ENCODE measurements at places on chromosomes 12 and 14.

DNA sequence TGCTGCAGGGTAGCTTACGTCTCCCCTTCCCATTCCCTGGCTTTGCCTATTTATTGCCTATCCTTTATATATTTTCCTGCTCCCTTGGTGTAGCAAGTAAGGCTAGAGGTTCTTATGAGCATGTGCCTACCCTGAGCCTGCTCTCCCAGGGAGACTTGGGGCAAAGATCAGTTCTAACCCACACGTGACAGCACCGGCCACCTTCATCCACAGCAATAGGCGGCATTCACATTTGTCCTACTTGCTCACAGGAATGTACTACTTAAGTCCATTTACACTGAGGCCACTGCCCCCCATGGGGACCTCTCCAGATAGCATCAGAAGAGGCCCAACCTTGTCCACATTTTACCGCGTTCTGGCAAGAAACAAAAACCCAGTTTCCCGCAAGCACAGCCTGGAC, 8.7 kb downstream of the GPR68 start:
- no peak for DNase-seq

GRCh38 chr14:41280745-41281144, 325.9 kb upstream of the LRFN5 start:
- DNase-seq = peak; percentile 2

DNA sequence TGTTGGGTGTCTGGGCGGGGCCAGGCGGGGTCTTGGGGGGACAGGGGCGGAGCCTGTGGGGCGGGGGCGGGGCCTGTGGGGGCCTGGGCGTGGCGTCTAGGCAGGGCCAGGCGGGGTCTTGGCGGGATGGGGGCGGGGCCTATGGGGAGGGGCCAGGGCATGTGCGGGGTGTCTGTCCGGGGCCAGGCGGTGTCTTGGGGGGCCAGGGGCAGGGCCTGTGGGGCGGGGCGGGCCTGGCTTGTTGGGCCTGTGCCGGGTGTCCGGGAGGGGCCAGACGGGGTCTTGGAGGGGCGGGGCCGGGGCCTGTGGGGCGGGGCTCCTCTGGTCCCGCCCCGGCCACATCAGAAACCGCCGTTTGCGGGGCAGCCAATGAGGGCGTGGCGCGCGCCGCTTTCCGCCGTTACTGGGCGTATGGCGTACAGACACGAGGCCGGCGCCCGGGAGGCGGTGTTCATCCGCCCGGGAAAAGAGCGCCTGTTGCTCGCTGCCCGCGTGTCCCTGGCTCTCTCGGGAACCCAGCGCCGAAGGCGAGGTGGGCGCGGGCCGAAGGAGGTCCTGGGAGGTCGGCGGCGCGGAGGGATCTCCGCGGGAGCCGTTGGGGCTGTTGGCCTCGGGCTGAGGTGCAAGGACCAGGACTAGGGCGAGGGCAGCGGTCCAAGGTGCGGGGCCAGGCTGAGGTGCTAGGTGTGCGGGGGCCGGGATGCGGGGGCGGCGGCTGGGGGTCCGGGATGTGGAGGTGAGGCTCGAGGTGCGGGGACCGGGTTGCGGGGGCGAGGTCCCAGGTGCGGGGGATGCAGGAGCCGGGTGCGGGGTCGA, at the start of gene PIWIL1:
TSS of gene PIWIL1 (plus strand) at position 400 of the 816 bp plus-strand sequence. CDS start 4,705 bp downstream, outside the sequence.
- DNase-seq = no peak

- no peak for DNase-seq
Observed at GRCh38 chr14:89367779-89368120, 49.3 kb downstream of the FOXN3 start.

- no peak for DNase-seq
Observed at GRCh38 chr12:12449533-12450025, 92.7 kb downstream of the BORCS5 start.

- DNase-seq = no peak
Observed at GRCh38 chr14:52154992-52155650, 86.3 kb upstream of the NID2 start.

DNA sequence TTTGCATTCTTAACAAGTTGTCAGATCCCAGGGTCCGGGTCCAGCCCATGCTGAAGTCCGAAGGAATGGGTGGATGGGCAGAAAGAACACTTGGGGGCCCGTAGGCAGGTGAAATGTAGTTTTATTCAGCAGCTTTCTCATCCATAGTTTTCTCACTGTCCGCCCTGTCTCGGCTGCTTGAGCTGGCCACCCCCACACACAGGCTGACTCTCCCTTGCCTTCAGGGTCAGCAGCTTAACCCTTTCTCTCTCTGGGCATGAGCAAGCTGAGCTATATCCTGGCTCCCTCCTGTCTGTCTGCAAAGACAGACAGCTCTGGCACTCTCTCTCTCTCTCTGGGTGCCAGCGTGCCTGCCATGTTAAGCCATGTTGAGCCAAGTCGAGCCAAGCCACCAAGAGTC, 163.9 kb downstream of the PTCSC3 start:
- DNase-seq = no peak

DNA sequence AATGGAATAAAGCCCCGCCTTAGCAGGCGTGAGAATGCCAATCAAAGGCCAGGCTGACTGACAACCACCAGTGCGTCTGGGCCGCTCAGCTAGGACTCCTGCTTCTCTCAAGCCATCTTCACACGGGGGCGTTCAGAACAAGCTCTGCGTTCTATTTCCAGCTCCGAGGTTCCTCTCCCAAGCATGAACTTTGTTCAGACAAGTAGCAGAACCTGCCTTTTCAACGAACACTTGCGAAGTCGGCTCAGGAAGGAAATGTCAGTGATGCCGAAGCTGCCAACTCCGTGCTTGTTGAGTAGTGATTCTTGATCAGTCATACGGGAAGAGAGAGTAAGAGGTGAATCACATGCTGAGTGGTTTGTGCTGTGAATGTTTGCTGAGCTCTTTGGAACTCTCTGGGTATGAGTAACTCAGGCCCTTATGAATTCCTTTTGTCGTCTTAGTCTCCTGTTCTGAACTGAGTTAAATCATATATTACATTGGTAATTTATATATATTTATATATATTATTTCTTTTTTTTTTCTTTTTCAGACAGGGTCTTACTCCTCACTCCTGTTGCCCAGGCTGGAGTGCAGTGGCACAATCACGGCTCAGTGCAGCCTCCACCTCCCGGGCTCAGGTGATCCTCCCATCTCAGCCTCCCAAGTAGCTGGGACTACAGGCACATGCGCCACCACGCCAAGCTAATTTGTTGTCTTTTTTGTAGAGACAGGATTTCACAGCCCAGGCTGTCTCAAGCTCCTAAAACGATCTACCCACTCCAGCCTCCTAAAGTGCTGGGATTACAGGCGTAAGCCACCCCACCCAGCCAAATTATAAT, 29.4 kb upstream of the BCL7A start:
- peak; percentile 97 for DNase-seq

GRCh38 chr12:14239935-14240872, 125.3 kb upstream of the ATF7IP start:
- peak; percentile 48 for DNase-seq

DNA sequence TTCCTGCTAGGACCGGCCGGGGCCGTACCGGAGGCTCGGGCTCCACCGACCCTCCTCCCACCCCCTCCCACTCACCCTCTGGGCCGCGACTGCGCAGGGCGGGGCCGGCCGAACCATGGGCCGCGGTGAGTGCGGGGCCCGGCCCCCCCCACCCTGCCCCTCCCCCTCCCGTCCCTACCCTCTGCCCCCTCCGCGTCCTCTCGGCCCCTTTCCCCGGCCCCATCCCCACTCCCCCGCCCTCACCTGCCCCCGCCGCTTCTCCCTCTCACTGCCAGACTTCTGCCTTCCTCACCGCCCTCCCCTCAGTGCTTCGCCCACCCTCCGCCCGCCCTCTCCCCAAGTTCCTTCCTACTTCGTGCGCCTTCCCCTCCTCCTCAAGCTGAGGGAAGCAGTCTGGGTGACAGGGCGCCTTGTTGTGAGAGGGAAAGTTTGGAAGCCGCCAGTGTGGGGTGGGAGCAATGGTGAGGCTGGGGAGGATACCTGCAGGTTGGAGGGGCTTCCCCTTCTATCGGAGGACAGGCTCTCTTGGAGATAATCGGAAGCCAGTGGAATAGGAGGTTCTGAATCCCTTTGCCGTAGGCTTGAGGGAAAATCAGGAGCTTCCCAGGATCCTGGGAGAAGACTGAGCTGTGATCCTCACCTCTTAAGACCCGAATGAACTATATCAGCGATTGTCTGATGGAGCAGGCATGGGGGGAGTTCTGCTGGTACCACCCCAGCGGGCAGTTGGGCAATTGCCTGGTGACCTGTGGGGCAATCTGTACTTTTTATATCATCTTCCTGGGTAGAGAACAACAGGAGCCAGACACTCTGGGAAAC, 472 bp downstream of the MBD6 start:
- peak; percentile 46 for DNase-seq

GRCh38 chr12:67501362-67501761, 147.2 kb upstream of the DYRK2 start:
- DNase-seq = no peak

- DNase-seq = peak; percentile 47
Observed at GRCh38 chr12:132071830-132072384, 72.2 kb downstream of the DDX51 start.

DNA sequence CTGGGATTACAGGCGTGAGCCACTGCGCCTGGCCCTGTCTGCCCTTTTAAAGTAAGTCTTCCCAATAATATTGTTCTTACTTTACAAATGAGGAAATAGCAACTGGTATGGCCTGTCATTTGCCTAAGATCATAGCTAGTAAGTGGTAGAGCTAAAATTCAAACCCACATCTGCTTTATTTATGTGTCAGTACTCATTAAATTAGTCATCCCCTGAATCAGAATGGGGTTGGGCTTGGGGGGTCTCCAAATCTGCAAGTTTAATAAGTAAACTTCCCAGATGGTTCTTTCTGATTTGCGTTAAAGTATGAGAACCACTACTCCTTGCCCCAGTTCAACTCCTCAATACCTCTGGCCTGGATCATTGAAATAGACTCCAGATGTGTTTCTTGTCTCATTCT, 96.2 kb downstream of the FAR2 start:
- DNase-seq = no peak

DNA sequence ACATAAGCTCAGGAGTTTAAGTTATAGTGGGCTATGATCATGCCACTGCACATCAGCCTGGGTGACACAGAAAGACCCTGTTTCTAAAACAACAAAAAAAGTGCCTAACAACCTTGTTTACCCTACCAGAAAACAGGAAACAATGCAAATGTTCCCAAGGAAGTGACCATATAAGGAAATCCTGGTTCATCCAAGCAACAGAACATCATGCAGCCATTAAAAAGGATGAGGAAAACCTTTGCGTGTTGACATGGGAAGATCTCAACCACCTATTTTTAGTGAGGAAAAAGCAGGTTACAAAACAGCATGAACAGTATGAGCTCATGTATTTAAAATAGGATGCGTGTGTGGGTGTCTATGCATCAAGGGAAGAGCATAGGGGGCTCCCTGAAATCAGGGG, 13.7 kb downstream of the HRK start:
- DNase-seq = no peak

DNA sequence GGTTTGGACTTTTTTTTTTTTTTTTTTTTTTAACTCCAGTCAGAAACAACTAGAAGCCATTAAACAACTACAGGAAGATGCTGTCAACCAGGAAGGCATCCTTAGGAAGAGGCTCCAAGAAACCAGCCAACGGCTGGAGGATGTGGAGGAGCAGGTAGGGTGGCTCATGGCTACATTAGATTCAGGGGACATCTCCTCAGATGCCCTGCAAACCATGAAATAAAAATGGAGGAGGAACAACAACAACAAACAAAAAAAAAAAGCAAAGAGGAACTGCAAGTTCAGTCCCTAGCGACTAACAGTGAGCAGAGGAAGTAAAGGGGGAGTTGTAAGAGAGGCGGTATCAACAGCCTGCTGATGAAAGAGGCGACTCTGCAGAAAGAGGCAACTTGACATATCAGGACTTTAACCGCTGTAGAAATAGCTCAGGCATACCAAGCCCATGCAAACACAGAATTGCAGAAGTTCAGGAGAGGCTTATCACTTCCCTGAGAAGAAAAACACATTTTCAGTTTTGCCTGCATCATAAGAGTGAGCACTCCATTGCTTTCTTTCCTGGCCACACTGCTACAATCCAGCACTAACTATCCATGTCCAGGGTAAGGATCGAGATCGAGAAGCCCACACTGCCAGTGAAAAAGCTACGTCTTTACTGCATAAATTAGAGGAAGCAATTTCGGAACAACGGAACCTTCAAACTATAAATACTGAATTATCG, 103.5 kb upstream of the BCAT1 start:
- DNase-seq = no peak

DNA sequence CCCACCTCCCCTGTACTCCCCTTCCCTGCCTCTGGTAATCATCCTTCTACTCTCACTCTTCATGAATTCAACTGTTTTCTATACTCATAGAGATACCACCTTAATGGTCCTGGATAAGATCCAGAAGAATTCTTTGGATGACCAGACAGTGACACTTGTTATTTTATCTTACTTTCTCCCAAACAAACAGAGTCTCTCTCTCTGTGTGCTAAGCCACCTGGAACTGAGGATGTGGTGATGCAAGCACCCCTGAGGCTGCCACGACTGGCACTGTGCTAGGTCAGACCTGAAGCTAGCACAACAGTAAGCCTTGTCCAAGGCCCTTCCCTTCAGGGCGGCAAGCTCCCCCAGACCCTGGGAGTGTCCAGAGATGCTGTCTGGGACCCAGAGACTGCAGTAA, 250.2 kb downstream of the C12orf50 start:
- DNase-seq = peak; percentile 99

DNA sequence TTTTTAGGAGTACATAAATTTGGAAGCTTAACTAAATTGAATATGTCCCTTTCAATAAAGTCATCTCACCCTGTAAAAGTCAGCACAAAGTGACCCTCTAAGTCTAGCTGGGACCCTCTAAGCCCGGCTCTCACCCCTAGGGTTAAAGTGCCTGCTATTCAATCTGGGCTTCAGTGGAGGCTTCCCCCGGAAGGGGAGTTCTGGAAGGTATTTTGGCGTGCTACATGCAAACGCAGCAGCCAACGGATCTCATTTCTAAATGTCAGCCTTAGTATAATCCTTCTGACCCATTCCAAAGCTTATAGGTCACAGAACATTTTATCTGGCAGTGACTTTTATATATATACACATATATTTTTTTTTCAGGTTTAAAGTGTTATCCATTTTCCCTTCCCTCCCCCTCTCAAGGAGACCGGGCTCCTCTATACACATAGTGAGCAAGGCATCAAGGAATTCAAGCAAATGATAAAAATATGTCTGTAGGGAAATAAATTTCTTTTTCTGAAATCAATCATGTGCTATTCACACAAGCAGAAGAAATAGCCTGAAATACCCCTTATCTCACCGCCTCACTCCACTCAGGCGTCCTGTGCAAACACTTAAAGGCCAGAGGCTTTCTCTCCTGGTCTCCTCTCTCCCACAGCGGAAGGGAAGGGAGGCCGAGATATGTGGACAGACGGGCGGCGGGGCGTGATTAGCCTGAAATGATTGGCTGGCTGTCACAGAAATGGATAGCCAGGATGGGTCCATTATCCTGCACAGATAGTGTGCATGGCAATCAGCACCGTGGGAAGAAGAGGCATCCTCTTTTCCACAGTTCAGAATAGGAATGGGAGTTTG, 301.7 kb downstream of the GALC start:
- DNase-seq = no peak

- DNase-seq = peak; percentile 93
Observed at GRCh38 chr14:32417956-32418552, 89.0 kb downstream of the AKAP6 start.

DNA sequence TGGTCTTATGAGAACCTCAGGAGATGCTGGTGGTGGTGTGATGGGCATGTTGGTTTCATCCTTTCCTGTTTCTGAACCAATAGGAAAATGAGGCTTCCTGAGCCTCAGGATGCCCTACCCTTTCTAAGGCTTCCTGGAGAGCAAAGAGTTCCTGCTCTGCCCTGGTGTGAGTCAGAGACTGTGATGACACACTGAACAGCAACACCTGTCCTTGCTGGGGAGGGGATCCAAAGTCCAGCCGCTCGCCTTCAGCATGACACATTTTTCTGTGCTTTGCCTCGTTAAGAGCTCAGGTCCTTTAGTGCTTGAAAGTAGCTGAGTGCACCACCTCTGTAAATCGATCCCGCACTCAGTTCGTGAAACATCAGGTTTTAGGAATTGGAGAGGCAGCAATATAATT, 116.0 kb downstream of the CACNA1C start:
- peak; percentile 88 for DNase-seq

All from kidney tubule cell (primary cell).